NCI-H1417 treated with DMSO at 0.1 percent for 48 hours (cell line): ENCODE measurements at places on chromosomes 1 and 21.

GRCh38 chr1:219549215-219549614 lies 63.7 kb downstream of the ZC3H11B start:
- DNase-seq = no peak

DNA sequence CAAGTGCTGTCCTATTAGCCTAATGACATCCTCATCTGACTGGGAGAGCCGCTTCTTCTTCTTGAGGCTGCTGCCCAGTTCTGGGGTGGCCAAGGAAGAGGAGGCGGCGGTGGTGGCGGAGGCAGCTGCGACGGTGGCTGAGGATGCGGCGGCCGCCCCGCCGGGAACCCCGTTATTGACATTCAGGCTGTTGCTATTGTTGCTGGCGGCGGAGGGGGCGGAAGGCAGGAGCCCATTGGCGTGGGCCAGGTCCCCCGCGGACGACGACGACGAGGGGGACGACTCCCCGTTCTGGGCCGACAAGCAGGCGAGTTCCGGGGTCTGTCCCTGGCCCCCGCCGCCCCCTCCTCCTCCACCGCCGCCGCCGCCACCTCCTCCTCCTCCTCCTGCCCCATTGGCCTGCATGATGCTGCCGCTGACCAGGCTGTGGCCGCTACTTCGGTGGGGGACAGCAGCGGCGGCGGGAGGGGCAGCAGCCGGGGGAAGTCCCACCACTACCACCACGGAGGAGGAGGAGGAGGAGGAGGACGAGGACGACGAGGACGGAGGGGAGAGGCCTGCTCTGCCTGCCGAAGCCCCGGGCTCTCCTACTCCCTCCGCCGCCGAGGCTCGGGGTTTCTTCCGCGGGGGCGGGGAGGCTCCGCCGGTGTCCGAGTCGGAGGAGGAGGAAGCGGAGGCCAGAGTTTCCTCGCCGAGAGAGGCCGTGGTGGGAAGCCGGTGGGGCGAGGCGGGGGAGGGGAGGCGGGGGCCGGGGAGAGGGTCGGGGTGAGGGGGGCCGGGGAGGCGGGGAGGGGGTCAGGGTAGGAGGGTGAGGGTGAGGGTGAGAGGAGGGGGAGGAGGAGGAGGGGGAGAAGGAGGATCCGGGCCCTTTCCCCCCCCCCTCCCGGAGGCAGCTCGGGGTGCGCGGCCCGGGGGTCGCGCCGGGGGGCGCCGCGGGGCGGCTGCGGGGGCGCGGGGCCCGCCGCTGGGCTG lies 610 bp downstream of the WDR26 start:
- DNase-seq = no peak

- no peak for DNase-seq
These were observed 26.1 kb downstream of the ACOT7 start for GRCh38 chr1:6367381-6368012.

- DNase-seq = no peak
These were observed 249.2 kb upstream of the C1orf174 start for GRCh38 chr1:4149281-4149680.

- no peak for DNase-seq
These were observed 24.5 kb upstream of the POU2F1 start for GRCh38 chr1:167196166-167196565.

- DNase-seq = no peak
These were observed 6.4 kb downstream of the SZT2 start for GRCh38 chr1:43396059-43396458.

- DNase-seq = no peak
These were observed 3.3 kb upstream of the F3 start for GRCh38 chr1:94544706-94545490.

DNA sequence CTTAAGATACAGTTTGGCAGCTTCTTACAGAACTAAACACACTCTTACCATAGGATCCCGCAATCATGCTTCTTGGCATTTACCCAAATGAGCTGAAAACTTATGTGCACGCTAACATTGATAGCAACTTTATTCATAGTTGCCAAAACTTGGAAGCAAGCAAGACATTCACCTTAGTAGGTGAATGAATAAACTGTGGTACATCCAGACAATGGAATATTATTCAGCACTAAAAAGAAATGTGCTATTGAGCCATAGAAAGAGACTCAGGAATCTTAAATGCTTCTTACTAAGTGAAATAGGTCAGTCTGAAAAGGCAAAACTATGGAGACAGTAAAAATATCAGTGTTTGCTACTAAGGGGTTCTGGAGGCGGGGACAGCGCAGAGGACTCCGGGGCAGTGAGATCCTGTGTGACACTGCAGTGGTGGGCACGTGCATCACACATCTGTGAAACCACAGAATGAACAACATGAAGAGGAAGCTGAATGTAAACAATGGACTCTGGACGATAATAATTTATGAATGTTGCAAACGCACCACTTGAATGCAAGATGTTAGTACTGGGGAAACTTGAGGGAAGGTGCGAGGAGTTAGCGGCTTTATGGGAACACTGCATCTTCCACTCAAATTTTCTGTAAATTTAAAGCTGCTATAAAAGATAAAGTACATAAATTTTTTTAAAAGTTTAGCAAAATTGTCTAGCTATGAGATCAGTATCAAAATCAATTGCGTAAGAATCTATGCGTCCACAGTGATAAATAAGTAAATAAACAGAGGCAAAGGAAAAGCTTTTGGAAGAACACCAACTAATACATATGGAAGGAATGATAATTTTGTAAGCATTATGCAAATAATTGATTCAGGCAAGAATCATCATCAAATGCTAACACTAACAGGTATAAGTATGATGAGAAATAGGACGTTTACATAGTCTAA lies 15.4 kb upstream of the SPATC1L start:
- no peak for DNase-seq

DNA sequence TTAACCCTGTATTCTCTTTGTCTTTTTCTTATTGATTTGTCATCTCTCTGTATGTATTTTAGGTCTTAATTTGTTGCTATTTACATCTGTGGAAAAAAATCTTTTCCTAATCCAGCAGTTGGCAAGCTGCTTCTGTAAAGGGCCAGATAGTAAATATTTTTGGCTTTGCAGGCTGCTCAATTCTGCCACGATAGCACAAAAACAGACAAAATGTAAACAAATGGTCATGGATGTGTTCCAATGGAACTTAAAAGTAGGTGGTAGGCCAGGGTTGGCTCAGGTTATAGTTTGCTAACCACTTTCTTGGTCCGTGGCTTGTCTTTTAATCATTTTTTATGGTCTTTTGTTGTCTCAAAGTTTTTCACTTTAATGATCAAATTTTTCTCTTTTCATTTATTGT lies 371.8 kb downstream of the HHAT start:
- no peak for DNase-seq

GRCh38 chr21:37208056-37208721 lies 58.9 kb downstream of the VPS26C start:
- no peak for DNase-seq

DNA sequence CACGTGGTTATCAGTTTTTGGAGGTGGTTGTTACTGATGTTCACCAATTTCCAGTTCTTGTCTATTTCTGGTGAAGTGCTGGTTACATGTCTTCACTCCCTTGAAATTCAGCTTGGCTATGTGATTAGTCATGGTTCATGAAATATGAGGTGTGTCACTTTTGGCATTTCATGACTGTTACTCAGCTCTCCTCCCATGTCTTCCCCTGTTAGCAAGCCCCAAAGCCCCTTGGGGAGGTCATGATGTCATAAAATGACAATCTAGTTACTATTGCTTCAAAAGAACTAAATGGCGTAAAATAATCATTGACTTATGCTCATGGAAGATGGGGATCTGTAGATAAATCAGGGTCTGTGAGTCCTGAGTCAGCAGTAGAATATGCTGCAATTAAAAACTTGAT lies 425.1 kb downstream of the SETD4 start:
- no peak for DNase-seq

DNA sequence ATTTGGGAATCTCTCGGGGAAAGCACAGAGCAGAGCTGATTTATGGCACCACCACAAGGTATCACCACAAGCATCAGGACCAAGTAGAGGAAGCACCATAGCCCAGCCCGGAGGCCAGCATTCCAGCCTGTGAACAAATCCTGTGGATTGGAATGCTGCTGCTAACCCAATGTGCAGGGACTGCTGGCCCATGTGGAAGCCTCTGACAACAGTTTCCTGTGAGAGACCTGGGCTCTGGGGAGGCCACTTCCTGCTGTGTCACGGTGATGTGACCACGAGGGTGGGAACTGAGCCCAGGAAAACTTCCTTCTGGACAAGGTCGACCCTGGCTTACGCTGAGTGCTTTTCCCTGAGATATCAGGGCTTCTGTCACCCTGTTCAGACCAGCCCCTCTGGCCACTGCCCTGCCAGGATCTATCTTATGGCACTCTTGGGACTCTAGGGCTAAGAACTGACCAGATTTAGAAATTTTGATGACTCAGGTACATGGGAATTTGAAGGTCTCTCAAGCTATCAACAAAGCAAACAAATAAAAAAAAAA lies 88.3 kb upstream of the NGF start:
- DNase-seq = no peak

- DNase-seq = peak; percentile 72
These were observed 18.1 kb downstream of the CFAP45 start for GRCh38 chr1:159881622-159882526.

GRCh38 chr1:34929497-34929852 lies at the start of gene DLGAP3:
Gene DLGAP3, minus strand, starts transcription at chr1:34929650. Its CDS starts 24,267 bp downstream, at chr1:34905383.
- DNase-seq = no peak

- no peak for DNase-seq
These were observed 221.1 kb upstream of the PBX1 start for GRCh38 chr1:164337885-164338284.

DNA sequence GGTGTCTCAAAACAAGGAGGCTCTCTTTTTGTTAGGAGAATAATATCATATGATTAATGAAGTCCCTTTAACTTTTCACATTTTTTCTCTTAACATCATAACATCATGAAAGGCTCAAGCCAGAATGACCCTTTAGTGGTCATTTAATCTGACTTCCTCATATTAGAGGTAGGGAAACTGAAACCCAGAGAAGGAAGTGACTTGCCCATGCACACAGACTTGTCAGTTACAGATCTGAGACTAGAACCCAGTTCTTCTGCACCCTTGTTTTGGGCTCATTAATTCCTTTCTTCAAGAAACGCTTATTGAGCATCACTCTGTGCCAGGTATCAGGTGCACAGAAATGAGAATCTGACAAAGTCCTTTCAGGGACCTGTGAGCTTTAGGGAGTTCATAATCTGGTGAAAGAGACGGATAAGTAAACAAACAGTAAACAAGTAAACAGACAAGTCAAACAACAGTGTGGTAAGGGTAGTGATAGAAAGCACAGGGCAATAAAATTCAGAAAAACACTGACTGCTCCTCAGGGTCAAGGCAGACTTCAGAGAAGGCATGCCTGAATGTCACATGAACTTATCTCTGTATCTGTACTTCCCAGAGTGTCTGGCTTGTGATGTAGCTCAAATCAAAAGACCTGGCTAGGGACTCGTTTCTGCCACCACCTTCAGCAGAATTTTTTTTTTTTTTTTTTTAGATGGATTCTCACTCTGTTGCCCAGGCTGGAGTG lies 38.3 kb upstream of the OSBPL9 start:
- no peak for DNase-seq

DNA sequence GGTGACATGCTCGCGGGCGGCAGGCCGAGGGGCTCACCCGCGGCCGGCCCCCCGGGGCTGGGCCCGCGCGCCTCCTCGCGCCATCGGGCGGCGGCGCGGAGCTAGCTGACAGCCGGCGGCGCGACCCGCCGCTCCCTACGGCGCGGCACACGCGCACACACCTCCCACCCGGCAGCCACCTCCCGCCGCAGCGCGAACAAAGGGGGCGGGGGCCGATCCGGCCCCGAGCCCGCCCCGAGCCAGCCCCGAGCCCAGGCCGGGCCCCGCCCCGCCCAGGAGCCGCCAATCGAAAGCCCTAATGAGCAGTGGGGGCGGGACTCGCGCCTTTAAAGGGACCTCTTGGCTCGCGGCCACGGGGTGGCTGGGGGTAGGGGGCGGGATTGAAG lies at the start of gene KIF21B:
KIF21B (minus strand) TSS at position 198 of the 386 bp plus-strand sequence. CDS start 331 bp downstream, outside the sequence.
- DNase-seq = peak; percentile 55

GRCh38 chr1:4397196-4397595 lies 257.2 kb upstream of the AJAP1 start:
- no peak for DNase-seq

GRCh38 chr1:31755850-31756492 lies 8.2 kb downstream of the ADGRB2 start:
- no peak for DNase-seq

DNA sequence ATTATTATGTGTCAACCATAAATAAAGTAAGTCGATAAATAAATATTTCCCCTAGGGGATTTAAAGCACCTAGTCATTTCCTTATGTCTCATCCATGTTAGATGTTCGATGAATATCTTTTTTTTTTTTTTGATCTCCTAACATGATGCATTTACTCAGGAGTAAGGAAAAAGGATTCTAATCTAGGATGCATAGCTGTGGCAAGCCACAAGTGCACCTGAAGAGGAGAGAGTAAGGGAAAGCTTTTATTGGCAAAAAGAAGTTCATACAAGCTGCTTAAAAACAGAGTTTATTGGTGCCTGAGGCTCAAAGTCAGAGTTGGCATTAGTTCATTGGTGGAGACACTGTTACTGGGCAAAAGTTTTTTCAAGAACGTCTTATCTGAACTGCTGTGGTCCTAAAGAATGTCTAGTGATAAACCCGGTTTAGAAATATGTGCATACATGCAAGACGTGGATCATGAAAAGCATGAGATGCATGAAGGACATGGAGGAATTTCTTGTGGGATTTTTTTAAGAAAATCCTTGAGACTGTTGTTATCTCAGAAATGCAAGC lies 51.7 kb downstream of the SWT1 start:
- no peak for DNase-seq

DNA sequence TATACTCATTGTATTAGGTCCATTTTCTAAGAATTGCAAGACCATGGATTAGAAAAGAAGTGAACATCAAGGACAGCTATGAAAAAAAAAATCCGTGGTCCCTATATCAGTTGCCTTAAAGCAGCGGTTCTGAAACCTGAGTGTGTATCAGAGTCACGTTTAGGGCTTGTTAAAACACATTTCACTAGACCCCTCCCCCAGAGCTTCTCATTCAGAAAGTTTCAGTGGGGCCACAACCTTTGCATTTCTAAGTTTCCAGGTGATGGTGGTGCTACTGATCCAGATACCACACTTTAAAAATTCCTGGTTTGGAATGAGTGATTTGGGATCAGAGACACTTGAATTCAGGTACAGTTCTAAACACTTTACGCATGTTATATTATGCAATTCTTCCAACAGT lies 96.1 kb upstream of the PRMT6 start:
- DNase-seq = no peak

DNA sequence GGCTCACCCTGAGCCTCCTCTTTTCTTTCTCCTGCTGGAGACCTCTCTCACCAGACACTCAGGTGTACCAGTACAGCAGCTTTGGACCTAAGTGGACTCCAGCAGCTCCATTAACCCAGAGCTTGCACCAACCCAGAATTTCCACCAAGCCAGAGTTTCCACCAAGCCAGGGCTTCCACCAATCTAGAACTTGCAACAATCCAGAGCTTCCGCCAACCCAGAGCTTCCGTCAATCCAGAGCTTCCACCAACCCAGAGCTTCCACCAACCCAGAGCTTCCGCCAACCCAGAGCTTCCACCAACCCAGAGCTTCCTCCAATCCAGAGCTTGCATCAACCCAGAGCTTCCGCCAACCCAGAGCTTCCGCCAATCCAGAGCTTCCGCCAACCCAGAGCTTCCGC lies 23.2 kb downstream of the CRYAA start:
- no peak for DNase-seq
